ENCODE measurements at places on chromosomes 1 and 21.

GRCh38 chr1:27332536-27333281 lies 9.1 kb upstream of the SYTL1 start:
- DNase-seq, result no peak

- no peak for DNase-seq
Measured at GRCh38 chr1:67401443-67401842, 28.8 kb downstream of the SERBP1 start.

DNA sequence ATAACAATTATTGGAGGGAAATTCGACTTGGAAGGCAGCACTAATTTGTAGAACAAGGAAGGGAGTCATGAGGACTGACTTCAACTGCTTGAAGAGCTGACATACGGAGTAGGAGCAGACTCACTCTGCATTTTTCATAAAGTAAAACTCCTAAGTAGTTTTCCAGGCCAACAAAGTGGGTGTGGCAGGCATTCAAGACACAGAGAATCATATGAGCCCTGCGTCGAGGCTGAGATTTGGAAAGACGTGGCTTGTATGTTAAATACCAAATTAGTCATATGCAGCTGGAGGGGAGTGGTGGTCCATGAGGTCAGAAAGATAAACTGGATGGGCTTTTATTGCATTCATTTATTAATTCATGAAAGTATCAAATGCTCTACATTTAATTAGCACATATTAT lies 255.7 kb upstream of the JUN start:
- no peak for DNase-seq

GRCh38 chr21:38505654-38506523 lies 7.6 kb upstream of the ERG start:
- peak; percentile 7 for DNase-seq

DNA sequence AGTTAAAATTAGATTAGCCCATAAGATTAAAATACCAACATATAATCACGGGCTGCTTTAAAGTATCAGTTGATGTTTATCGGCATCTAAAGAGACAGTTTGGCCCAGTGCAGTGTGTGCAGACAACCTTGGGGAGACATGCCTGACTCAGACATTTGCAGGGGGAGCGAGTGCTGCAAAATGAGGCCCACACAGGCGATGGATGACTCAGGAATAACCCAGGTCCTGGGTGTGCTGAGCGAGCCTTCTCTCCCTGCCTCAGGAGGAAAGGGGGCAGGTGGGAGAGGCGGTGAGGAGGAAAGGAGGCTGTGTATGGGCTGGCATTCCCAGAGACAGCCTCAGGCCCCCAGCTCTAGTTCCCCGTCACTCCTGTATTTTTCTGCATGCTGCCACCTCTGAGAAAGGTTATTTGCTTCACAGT lies 9.0 kb downstream of the SLC9A1 start:
- no peak for DNase-seq

DNA sequence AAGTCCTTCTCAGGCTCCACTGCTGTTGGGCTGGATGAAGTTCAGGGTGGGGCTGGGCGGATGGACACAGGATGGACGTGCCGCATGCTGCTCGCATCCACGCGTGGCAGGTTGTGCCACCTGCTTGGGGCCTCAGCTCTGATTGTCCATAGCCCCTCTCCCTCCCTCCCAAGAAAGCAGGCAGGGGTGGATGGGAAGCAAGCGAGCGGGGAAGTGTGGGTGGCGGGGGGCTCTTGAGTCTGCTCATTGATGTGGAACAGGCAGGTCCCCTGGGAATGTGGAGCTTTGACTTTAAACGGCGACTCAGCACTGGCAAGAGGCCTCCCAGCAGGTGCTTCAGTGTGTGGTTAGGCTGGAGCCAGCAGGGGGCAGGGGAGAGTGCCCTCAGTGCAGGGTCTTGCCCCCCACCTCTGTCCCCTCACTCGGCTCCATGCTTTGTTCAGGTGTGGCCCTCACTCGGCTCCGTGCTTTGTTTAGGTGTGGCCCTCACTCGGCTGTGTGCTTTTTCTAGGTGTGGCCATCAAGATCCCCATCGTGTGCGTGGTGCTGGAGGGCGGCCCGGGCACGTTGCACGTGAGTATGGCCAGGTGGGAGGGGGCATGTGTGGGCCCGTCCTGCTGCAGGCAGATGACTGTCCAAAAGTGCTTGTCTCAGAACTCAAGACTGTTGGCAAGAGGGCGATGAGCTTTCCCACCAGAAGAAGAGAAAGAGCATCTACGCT lies 23.9 kb downstream of the TRPM2 start:
- DNase-seq, result no peak

- peak; percentile 61 for DNase-seq
Measured at GRCh38 chr1:107551456-107551855, 410.6 kb downstream of the NTNG1 start.

DNA sequence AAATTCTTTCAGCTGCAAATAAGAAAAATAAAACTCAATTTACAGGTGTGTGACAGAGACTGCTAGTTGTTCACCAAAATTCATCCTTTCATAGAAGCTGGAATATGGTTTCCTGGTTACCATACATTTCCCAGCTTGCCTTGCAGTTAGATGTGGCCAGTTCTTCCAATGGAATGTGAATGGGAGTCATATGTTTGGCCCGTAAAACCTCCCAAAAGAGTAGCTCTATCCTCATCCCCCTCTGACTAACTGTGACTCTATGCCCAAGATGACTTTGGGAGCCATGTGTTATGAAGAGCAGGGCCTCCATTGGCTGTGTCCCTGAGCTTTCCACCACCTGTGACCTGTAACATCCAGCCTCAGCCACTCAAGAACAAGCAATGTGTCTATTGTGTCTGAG lies 90.6 kb upstream of the NGF start:
- no peak for DNase-seq

DNA sequence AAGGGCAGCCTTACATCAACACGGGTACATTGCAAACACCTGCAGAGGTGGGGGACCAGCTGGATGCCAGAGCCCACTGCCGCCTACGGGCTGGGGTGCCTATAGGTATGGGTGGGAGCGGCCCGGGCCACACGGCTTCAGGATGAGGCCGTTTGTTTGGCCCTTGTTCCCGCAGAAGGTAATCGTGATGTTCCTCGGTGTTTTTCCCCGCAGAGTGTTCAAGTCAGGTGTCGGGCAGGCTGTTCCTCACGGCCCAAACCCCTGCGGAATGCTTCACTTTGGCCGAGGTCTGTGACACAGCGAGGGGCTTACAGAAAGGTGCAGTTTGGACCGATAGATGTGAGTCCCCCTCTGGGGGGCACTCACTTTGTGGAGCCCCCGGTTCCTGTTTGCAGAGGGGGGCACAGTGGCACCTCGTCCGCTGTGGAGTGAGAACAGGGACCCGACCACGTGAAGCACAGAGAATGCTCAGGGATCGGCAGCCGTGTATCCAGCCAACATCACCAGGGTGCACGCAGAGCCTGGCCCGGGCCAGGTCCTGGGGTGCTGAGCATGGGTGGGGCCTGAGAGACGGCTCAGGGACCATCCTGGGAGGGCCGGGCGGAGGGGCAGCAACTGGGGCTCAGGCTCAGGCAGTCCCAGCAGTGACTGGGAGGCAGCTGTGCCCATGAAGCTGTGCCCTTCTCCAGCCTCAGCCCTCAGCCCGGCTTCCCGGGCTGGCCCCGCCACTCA lies 453 bp upstream of the TTLL10 start:
- DNase-seq, result no peak

DNA sequence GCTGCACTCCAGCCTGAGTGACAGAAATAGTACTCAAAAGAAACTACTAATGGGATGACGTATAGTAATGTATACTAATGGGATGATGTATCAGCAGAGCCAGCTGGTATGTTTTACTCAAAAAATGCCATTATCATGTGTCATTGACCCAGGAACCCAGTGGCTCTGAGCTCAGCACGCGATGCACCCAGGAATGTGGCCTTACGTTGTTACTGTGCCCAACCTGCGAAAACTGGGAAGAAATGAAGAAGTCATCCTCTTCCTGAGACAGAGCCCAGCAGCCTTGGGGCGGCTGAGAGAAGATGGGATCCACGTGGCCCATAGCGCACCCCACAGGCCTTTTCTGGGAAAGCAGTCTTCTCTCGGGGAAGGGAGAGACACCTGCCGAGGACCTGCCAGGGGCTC lies 8.8 kb downstream of the UBE2J2 start:
- no peak for DNase-seq

DNA sequence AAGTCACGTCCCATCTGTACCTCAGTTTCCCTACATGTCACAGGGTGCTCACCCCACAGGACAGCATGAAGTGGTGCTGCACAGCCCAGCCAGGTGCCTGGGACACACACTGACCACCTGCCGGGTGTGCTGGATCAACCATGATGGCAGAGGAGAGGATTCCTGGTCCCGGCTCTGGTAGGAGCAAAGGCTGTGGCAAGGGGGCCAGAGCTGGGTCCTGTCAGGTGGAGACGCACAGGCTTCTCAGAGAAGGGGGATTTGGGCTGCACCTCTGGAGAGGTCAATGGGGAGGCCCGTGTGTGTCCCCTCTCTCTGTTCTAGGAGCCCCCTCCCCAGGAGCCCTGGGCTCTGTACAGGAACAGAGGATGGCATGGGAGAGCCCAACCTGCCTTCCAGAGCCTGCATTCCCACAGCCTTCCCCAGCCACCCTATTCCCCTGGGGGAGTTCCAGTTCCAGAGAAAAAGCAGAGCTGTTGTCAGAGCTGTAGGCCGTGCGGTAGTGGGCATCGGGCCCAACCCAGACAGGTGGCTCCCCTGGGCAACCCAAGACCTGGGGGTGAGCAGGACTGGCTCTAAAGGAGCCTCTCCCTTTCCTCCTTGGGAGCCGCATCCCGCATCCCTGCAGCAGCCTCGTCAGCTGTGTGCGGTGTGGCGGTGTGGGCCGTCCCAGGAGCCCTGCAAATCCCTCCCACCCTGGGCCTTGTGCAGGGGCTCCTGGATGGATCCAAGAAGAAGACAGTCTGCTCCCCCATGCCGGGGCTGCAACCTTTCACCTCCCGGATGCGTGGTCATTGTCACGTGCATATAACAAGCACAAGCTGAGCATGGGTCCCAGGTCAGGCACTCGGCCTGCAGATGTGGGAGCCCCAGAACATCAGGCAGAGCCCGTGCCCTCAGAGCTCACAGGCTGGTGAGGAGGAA lies 2.9 kb upstream of the TFF3 start:
- DNase-seq, result peak; percentile 19

- DNase-seq, result no peak
Measured at GRCh38 chr1:153791648-153792253, 16.5 kb downstream of the SLC27A3 start.

DNA sequence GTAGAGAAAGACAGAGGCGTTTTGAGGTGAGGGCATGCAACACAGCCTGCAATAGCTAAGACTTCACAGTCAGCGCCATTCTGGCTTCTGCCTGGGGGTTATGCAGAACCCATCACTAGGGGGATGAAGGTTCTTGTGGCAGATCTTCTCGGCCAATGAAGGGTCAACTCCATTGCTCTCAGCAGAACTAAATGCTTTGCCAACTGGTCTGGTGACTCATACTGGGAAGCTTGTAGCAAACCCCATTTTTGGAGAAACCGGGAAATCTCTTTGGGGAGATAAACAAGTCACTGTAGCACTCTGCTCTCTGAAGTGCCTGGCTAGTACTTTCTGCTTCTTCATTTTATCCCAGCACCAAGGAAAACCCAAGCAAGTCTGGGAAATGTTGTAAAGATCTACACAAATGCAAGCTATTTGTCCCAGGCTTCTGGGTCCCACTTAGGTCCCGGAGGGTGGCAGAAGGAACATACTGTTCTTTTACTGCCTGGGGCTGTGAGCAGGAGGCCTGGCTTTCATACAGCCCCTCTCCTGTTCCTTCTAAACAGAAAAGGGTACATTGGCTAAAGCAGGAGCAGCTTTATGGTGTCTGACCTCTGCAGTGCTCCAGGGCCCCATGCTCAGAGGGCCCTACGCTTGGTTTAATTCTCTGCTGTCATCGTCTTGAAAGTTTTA lies 28.8 kb downstream of the SHISA4 start:
- no peak for DNase-seq

DNA sequence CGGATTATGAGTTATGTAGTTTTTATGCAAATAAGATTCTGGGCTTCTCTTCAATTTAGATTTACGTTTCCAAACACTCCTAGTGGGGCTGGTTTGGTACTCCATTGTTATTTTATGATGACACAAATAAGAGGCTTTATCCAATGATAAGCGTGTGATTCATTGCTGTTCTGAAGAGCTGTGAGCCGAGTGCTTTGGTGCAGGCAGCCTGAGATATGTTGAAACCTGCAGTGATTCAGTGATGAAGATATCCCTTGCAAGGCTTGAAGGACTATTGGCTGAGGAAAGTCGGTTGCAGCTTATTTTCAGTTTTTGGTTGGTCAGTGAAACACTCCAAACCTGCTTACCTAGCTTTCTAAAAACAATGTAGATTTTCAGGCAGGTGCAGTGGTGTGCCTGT lies 112.2 kb downstream of the RYR2 start:
- no peak for DNase-seq

DNA sequence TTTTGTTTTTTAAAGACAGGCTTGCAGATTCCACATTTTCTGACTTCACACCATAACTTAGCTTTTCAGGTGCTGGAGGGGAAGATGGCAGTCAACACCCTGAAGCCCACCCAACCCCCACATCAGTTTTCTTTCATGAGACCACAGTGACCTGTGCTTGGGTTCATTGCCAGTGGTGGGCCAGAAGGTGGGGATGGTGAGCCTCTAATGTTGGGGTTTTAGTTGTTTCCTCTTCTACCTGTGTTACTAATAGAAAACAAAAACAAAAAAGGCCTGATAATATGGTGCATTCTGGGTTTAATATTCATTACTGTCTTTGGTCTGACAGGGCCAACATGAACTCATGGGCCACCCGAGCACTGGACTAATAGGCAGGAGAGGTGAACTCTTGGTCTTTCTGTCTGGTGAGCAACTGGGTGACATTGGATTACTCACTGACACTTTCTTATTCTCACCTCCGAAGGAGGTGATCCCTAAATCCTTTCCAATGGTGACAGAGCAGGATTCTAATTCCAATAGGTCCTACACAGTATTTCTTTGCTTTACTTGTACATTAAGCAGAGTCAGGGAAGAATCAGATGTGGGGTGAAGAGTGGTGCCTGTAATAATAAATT lies 132.8 kb downstream of the CLIC6 start:
- no peak for DNase-seq

DNA sequence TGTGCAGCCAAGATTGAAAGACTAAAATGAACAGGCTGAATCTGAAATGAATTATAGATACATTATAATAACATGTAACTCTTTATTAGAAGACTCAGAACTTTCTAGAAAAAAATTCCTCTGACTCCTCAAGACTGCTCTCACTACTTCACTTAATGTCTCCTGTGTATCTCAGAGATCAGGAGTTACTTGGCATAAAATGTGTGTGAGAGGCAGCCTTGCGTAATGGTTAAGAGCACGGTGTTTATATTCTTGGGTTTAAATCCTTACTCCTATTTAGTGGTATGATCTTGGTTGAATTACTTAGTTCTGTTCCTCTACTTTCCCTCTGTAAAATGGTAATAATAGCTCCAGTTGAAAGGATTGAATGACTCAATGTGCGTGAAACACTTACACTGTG lies 634.9 kb downstream of the LTN1 start:
- no peak for DNase-seq

DNA sequence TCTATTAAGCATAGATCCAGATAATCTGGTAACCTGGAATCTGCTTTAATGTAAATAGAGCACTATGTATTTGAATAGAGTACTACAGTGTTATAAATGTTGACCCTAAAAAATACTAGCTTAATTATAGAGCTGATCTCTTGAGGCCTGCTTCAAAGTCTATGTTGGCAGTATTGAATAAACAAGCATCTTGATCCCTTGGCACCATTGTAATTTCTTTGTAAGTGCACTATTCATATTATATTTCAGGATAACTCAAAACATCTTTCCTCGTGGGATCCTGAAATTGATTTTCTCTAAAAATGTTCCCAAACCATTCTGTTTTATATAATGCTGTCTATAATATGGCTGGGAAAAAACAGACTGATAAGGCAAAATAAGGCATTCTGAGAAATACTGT lies 10.8 kb downstream of the CTTNBP2NL start:
- DNase-seq, result no peak
